ENCODE measurements at places on chromosomes 13 and 19.

DNA sequence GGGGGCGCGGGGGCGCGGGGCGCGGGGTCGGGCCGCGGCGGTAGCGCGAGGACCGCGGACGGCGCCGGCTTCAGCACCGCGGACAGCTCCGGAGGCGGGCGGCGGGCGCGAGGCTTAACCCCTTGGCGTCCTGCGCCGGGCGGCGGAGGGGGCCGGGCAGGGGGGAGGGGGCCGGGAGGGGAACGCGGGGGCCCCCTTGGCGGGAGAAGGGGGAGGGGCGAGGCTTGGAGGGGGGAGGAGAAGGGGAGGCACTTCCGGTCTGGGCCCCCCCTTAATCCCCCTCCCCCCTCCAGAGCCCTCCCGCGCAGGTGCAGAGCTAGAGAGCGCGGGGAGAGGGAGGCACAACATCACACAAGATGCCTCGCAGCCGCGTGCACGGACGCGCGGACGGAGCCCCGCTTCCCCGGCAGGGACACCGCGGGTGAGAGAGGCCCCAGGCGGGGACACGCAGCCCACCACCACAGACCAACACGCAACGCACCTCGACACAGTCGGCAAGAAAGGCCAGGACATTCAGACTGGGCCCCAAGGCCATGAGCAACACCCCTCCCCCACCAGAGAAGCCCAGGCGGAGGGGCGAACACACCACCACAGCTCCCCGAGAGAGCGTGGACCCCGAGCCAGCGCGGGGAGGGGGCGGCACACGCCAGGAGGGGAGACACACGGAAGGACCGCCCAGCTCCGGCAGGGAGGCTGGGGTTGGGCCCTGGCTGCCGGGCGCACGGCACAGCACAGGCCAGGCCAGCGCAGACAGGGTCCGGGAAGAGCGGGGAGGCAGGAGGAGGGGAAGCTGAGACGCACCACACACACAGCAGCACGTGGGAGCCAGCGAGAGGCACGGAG lies 24.1 kb downstream of the SHANK1 start:
- peak; percentile 17 for DNase-seq

DNA sequence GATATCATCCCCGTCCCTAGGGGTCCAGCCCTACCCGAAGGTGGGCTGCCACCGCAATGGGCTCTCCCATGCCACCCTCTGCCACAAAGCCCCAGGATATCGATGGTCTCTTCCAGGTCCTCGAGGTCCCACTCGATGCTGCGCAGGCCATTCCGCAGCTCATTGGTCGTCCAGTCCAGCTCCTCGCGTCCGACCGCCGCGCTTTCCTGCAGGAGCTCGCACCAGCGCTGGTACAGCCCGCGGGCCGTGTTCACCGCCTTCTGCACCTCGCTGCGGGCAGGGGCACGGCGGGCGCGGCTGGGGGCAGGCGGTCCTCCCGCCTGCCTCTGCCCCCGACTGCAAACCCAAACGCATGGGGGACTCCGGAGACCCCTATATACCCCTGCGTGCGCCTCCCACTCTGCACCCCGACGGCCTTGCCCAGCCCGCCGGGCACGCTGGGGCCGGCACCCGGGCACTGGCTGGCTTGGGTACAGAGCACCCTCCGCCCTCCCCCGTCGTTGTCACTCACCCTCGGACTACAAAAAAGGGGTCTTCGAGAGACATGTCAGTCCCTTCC lies 468 bp downstream of the STX10 start:
- DNase-seq: no peak

GRCh38 chr13:51663973-51664957 lies 80.0 kb downstream of the WDFY2 start:
- DNase-seq: no peak

- no peak for DNase-seq
These were observed 315.4 kb downstream of the RBM26 start for GRCh38 chr13:79090552-79091124.

GRCh38 chr13:51849145-51850101 lies 4.4 kb upstream of the TMEM272 start:
- DNase-seq: no peak

- no peak for DNase-seq
These were observed 102.1 kb upstream of the FNDC3A start for GRCh38 chr13:48873587-48873986.

- DNase-seq: no peak
These were observed 9.0 kb upstream of the STRN4 start for GRCh38 chr19:46755077-46755852.

DNA sequence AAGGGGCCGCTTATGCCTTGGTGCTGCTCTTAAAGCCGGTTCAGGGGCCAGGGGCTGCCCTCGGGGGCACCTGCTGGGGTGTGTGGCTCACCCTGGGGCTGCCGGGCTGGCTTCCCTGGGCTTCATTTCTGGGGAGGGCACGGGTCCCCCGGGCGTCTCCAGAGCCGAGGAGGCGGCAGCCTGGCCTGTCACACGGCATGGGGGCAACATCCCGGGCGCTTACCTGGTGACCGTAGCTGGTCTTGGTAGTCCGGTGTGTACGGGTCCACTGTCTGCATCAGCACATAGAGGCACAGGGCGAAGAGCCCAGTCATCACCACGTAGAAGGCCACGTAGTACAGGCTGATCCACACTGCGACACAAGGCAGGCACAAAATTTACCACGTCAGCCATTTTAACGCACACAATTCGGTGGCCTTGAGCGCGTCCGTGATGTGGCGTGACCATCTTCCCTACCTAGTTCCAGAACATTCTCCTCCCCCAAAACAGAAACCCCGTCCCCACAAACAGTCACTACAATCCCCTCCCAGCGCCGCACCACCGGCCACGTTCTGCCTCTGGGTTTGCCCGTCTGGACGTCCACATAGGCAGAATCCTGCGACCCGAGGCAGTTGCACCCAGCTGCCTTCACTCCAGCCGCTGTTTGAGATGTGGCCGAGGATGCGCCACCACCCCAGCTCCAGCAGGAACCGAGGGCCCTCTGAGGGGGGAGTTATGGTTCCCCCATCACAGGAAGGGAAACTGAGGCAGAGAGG lies 3.2 kb downstream of the ATP4B start:
- no peak for DNase-seq

GRCh38 chr13:37207691-37208451 lies 102.4 kb upstream of the CSNK1A1L start:
- DNase-seq: no peak

DNA sequence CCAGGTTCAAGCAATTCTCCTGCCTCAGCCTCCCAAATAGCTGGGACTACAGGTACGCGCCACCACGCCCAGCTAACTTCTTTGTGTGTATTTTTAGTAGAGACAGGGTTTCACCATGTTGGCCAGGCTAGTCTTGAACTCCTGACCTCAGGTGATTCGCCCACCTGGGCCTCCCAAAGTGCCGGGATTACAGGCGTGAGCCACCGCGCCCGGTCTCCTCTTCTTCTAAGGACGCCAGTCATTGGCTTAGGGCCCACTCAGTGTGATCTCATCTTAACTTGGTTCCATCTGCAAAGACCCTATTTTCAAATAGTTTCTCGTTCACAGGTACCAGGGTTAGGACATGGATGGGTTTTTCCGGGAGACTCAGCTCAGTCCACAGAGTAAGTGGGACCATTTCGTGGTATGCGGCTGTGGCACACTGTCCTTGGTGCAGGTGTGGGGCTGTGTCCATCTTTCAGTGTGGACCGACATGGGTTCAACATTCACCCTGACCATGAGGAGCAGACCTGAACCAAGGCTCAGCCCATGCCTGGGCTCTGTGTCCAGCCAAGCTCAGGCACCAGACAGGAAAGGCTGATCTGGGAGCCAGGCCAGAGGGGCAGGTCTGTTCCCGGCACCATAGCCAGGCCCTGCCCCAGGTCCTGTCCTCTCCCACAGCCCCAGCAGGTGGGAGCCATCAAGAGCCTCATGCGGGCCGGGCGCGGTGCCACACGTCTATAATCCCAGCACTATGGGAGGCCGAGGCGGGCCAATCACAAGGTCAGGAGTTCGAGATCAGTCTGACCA lies 2.8 kb upstream of the MKNK2 start:
- no peak for DNase-seq

DNA sequence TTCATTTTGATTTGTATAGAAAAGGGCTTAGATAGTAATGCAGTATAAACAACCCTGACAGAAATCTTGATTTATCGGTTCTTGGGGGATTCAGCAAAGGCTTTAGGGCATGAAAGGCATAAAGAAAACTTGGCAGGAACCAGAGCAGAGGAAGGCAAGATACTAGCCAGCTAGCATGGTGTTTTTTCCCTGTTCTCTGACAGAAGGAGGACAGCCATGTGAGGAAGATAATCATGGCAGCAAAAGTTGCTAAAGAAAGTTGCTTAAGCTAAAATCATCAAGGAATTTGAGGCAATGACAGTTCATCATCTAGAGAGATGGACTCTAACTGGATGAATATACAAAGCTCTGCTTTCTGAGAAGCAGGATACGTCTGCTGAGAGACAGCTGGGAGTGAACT lies 294.1 kb downstream of the KCNRG start:
- DNase-seq: no peak

GRCh38 chr19:40348961-40349507 lies 539 bp downstream of the PLD3 start:
- DNase-seq: peak; percentile 36

DNA sequence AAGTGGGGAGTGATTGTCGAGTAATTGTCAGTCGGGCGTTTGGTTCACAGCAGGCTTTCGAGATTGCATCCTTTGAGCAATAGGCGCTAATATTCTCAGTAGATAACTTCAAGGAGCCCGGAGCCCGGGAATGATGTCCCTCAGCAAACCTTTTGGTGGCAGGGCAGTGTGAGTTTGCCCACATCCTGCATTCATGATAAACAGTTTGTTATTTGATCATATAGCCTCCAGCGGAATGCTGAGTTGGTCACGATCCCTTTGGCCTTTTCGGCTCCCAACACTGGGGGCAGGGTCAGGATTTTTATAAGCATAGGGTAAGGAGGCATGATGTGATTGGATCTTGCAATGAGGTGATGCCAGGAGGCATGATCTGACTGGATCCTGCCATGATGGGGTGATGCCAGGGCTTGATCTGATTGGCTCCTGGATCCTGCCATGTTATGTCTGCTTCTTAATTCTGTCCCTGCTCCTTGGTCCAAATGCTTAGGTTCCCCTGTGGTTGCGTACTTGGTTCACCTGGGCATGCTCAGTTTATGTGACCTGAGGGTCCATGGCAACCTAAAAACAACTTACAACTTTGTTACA lies 38.2 kb upstream of the IGSF23 start:
- DNase-seq: no peak

- no peak for DNase-seq
These were observed 117.6 kb upstream of the SPRY2 start for GRCh38 chr13:80458543-80458942.

DNA sequence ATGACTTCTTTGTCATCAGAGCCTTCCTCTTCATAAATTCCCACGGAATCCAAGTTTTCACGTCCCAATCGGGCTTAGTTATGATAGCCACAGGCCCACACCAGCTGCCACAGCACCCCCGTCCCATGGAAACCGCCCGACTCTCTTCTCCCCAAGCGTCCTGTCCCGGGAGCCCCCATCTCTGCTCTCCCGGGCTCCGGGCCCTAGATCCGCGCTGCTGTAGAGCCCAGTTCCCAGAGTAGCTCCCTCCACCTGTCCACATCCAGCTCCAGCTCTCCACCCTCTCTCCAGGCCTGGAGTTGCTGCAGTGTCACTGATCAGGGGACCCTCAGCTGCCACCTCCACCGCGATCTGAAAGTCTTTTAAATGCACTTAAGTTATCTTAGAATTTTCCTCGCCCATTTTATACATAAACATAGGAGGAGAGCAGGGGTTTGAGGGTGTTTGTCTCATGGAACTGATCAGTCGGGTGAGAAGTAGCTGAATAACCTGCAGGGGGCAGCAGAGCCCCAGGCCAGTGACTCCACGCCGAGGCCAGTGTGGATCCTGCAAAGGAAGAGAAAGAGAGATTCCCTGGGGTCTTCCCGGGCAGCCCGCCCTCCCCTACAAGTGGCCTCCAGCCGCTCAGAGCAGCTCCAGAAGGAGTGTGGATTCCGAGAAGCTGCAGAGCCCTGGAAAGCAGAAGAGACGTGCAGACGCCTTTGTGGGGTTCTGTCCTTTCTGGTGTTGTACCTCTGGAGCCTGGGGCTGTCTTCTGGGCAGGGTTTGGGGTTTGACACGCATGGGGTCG lies 1.1 kb upstream of the ZNF763 start:
- peak; percentile 42 for DNase-seq

- no peak for DNase-seq
These were observed 17.0 kb upstream of the COX7A1 start for GRCh38 chr19:36169084-36169760.

DNA sequence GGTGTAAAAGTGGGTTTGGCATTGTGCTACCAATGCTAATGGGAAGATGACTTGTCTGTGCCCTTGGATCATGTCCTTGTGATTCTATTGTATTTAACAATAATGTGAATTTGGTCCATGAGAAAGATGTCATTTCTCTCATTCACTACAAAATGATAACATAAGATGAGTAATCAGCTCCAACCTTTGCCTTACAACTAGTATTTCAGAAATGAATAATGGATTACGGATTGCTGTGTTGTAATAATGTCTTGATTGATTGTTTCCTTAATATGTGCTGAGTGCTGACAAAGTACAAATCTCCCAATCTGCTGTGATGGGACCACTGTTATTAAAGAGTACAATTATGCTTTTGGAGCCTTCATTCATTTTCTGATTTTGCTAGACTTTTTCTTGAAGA lies 375.0 kb downstream of the PCDH9 start:
- no peak for DNase-seq

GRCh38 chr13:35292329-35292728 lies 184.2 kb downstream of the MAB21L1 start:
- no peak for DNase-seq

- DNase-seq: no peak
These were observed 91.1 kb upstream of the SOX1 start for GRCh38 chr13:111975539-111976473.

DNA sequence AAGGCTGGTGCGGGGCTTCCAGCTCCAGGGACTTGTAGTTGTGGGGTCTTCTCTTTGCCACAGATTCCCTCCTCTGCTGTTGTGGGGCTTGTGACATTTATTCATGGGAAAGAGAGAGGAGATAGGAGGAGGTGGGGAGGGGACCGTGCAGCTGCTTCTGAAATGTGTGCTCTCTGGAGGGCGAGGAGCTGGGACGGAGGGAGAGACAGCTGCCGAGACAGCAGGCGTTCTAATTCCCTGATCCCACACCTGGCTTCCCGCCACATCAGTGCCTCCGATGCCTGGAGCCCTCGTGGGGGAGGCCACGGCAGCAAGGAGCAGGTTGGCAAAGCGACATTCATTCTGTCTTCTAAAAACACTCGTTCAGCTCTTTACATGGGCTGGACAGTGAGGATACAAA lies 164.4 kb downstream of the USP12 start:
- peak; percentile 77 for DNase-seq

DNA sequence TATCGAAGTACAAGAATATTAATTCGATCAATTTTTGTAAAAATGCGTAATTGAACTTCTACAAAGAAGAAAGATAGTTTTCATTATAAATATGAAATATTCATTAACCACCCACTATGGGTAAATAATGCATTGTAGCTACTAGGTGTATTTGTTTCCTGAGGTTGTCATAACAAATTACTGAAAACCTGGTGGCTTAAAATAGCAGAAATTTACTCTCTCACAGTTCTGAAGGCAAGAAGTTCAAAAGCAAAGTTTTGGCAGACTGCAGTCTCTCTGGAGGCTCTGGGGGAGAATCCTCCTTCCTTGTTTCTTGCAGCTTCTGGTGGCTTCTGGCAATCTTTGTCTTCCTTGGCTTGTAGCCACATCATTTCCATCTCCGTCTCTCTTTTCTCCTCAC lies 99.2 kb upstream of the MIR17HG start:
- no peak for DNase-seq

- DNase-seq: no peak
These were observed 562.5 kb downstream of the EFNB2 start for GRCh38 chr13:105972811-105973590.

GRCh38 chr19:871446-872265 lies 12.2 kb downstream of the CFD start:
- DNase-seq: no peak

GRCh38 chr19:46373491-46374359 lies 26.8 kb downstream of the PPP5C start:
- peak; percentile 82 for DNase-seq

All from SHP77 treated with DMSO at 0.1 percent for 48 hours (cell line).